ENCODE measurements at places on chromosomes 2 and 18.
A peak's percentile ranks its signal among the peaks of the same experiment; 100 is the strongest.

- DNase-seq, result no peak
Observed at GRCh38 chr2:148303161-148303560, 282.3 kb downstream of the MBD5 start.

GRCh38 chr2:175039490-175039889 is 34.3 kb upstream of the CHN1 start:
- DNase-seq, result no peak

GRCh38 chr2:34004936-34005335 is 405.8 kb upstream of the FAM98A start:
- no peak for DNase-seq

DNA sequence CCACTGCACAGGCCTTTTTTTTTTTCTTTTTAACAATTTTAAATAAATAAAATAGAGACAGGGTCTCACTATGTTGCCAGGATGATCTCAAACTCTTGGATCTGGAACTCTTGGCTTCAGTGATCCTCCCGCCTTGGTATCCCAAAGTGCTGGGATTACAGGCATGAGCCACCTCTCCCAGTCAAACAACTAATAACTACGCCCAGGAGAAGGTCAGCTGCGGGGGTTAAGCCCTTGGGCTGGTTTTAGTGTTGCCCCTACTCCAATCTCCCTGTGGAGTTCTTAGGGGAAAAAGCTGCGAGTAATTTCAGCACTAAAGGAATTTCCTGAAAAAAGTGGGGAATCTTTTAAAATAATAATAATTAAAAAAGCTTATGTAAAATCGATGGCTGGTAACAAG is 96.4 kb upstream of the XPO1 start:
- DNase-seq, result no peak

DNA sequence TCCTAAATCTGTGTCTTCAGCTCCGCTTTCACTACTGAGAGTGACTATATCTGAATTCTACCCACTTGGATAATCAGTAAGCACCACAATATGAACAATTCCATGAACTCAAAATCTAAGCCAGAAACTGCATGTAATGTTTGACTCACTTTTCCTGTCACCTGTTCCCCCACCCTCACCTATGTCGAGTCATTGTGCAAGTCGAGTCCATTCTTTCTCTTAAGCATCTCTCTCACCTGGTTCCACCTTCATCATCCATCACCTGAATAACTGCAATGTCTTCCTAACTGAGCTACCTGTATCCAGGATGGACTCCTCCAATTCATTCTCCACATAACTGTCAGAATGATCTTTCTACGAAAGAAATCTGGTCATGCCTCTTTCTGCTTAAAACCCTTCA is 58.2 kb downstream of the PPP1R1C start:
- no peak for DNase-seq

DNA sequence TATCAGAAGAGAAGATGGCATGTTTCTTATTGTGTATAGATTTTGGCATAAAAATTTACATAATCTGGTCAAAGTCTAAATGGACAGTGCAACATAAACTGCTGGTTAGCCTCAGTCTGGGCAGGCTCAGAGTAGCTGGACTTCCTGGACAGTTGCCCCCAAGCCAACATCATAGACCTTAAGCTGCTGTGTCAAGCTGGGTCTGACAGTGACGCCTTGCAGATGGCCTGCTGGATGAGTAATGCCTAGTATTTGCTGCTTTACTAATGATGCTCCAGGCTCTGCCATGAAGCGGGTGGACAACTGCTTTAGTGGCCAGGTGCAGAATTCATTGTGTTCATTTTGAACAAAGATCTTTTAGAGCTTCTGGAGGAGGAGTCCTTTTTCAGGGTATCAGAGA is 603.7 kb upstream of the ZEB2 start:
- DNase-seq, result no peak

GRCh38 chr2:30984148-30984547 is 154.1 kb downstream of the GALNT14 start:
- no peak for DNase-seq

DNA sequence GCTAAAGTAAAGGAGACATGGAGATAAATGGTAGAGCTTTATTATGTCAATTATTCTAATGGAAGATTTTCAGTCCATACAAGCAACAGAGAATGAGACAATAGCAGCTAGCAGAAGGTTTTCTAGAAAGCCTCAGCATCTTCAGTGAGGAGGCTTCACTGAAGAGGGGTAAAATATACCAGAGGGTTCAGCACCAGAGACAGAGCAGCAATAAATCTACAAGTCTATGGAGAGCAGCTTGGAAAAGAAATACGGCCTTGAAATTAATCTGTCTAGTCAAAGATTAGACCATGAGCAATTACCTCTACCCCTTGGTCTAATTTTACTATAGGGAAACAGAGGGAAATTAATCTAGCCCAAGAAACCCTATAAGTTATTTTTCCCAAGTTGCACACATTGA is 185.7 kb upstream of the CRIM1 start:
- DNase-seq, result no peak

- DNase-seq, result no peak
Observed at GRCh38 chr2:46446871-46447568, 32.3 kb upstream of the TMEM247 start.

GRCh38 chr2:226087051-226087450 is 687.5 kb downstream of the NYAP2 start:
- no peak for DNase-seq

DNA sequence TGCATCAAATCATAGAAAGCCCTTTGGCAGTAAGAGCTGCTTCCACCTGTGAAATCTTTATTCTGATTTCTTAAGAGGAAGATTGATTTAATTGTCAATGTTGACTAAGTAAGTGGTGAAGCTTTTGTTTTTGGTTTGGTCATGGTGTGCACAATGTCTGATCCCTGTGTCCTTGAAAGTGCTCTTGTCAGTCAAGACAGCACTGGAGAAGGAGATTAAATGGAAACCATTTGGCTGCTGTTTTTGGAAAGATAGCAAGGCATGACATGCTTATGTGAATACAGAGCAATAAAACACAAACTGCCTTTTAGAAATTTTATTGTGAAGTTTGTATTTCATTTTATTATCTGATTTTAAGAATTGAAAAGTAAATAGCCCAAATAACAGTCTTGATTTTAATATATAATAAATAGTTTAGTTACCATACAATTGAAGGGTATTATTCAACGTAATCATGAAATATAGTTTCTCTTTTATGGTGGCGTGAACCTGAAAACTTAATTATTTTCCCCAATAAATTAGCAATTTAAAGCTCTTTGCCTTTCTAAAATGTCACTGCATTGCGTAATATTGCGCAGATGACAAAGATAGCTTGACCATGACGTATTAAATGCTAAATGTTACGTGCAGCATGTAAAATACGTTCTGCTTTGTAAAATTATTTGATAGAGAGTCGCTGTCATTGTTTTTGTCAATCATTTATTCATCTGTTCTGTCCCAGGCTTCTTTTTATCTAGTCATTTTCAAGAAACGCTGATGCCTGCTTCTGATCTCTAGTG is 69.0 kb downstream of the GULP1 start:
- DNase-seq, result no peak

DNA sequence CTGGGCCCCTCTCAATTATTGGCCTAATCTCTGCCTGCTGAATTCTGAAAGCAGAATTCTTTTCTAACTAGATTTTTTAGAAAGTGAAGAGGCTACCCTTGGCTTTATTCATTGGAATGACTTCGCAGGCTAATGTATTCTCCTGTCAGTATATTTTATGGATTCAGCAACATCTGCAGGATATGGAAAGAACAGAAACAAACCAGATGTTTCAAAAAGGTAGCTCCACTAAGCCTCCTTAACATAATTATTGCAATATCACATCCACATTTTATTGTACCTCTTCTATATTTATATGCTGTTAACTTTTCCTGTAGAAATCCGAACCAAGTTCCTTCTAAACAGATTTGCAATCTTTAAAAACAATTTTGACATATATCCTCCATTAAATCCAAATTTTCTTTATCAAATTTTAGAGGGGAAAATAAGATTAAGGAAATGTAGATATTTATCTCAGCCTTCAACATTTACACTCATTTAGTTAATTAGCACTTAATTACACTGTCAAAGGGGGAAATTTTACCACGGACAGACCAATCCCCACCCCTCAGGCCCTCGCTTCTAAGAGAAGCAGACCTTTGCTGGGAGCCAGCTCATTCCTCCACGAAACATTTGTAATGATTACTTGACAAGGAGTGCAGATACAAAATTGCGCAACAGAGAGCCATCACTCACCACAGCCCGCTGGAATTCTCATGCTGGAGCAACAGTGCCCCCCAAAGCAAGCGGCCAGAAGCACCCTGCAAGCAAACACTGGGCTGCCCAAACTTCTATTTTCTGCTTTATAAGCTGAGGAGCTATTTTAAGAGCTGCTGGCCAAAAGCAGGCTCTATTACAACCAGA is 253.4 kb downstream of the ETAA1 start:
- peak; percentile 13 for DNase-seq

DNA sequence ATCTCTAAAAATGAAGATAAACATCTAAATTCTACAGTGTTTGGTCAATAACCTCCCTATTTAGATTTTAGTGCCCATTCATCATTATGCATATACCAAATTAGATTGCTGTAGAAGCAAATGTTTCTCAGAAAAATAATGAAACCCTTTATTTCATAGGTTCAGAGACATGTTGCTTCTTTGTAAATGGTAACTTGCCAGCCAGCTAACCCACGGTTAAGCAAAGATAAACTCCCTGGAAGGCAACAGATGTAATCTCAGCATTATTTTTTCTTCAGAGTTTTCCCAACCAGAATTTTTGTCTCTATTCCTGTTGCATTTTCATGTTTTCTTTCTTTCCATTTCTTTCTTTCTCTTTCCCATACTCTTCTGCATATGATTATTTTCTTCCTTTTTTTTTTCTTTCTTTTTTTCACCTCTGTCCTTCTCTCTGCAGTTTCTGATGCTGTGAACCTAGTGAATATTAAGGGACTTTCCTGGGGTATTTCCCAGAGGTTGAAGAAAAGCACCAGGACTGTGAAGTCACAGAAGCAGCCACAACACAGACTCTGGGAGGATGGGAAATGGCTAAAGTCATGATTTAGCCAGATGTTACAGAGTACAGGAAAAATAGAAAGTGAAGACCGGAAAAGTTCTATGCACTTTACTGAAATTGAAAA is 50.0 kb upstream of the DSG1 start:
- peak; percentile 23 for DNase-seq

DNA sequence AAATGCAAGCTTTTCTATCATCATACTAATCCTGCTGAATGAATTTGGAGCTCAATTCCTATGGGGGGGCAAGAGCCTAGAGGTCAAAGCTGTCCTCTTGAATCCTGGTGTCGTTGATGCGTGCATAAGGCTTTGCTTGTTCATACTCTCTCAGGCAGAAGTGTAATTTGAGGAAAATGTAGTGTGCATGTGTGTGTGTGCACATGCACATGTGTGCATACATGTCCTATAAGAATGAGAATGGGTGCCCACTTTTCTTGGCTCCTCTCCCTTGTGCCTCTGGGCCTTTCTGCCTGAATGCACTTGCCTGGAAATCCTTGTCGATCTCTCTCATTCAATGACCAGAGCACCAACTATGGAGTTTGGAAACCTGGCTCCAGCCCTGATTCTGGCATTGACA is 28.5 kb upstream of the C18orf32 start:
- no peak for DNase-seq

GRCh38 chr18:54672846-54673475 is 81.9 kb downstream of the DYNAP start:
- DNase-seq, result no peak

GRCh38 chr2:53127061-53127650 is 640.4 kb upstream of the CHAC2 start:
- no peak for DNase-seq

DNA sequence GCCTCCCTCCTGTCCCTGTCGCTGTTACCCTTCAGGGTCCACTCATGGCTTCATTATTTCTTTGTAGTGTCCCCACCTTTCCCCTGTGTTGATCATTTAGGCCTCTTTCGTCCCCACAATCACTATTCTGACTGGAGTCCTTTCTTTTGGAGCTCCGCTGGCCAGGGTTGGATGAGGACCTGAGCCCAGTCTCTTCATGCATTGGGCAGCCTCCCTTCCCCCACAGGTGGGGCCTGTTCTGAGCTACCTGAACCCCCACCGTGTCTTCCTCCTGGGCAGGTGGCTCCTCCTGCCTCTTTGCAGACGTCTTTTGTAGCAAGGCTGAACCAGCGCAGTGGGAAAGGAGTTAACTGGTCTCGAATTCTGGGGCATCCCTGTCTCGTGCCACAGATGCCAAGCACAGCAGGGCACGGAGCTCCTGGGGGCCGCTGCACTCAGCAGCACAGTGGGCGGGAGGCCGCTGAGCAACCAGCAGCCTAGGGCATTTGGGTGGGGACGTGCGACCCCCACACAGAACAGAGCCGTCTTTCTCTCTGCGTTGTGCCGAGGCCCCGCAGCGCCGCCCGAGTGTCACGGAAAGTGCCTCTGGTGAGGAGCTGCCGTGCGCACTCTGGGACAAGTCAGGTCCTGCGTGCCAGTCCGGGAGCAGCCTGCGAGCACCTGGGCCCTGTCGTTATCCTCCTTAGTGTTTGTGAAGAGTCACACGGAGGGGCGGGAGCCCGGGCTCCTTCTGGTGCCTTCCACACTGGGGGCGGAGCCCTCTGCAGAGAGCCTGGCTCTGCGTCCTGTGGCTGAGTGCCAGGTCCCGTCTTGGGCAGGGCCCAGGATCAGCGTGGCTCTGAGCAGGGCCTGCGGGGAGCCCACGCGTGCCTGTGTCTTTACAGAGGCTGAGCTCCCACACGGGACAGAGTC is 130.1 kb downstream of the NFATC1 start:
- no peak for DNase-seq
